ENCODE measurements at places on chromosomes 6 and 20.

GRCh38 chr6:54428431-54428830 lies 120.2 kb downstream of the TINAG start:
- no peak for ATAC-seq

DNA sequence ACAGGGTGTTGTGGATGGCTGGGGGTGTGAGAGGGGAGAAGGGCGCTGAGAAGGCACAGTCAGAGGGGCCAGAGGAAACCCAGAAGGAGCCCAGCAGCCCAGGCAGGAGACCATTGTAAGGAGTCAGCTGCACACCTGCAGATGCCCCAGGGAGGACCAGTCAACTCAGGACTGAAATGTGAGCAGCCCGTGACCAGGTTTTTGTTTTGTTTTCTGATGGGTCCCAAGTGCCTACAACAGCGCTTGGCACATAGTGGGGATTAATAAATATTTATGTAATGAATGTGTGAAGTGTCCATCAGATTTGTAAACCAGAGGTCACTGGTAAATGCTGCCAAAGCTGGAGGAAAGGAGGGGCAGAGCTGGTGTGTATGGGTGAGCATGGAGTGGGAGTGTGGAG lies 30.2 kb downstream of the TRAM2 start:
- no peak for ATAC-seq

DNA sequence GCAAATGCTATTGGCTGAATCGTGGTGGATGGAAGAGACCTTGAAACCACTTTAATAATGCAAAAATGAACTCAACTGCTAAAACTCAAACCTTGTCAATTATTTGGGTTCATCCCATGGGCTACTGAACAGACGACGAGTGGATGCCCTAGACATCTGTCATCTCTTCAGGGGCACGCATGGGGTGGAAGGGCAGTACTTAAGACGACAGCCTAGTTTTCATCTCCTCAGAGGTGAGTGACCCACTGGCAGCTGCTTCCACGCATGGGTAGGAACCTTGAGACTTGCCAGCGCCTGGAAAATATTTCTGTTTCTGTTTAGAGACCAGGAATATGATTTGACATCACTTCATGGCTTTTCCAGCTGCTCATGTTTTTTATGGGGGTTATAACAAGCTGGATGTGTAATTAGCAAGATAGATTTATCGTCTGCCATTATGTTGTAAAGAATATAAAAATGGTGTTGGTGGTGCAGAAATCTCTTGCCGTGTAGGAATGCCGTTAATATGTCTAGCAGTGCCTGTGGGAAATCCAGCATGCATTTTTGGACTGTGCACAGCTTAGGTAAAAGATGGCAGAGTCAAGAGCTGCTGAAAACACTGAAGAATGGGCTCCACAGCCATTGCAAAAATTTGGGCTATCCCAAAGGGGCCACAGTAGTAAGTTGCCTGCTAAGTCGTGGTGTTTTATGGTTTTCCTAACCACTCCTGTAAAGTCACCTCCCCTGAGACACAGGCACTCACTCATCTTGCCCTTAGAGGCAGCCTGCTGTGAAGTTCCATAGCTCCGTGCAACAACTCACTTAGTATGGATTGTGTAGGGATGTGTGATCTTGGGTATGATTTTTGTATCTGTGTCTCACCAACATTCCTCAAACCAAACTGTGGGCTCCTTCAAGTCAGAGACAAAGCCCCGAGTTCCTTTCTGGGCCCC lies 203.3 kb downstream of the EYA2 start:
- ATAC-seq = no peak

GRCh38 chr6:18693881-18694280 lies 306.7 kb downstream of the RNF144B start:
- ATAC-seq = no peak

GRCh38 chr6:122276637-122277036 lies 122.8 kb upstream of the HSF2 start:
- ATAC-seq = no peak

GRCh38 chr6:5809450-5809849 lies 197.3 kb downstream of the NRN1 start:
- ATAC-seq = no peak

DNA sequence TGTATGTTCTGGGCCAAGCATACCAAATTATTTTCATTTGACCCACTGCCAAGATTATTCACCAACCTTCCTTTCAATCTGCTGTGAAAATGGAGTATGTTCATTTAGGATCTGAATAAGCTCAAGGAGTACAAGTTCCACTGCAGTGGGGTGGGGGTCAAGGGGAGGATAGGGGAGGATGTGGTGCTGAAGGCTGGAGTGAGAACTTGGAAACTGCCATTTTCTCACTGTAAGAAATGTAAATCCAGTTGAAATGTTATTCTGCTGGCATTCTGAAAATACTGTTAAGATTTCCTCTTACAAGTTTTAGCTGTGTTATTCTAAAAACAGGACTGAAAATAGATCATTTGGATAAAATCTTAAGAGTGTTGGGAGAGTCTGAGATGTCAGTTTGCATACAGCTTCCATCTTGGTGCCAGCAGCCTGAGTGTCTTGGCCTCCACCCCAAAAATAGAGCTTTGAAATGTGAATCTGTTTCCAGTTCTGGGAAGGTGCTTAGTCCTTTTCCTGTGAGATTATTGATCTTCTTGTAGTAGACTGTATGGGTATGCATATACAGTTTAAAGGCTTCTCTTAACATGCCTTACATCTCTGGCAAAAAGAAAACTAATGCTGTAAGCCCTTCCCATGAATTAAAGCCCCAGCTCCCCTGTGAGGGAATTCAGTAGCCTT lies 84.3 kb downstream of the CTNNBL1 start:
- no peak for ATAC-seq

DNA sequence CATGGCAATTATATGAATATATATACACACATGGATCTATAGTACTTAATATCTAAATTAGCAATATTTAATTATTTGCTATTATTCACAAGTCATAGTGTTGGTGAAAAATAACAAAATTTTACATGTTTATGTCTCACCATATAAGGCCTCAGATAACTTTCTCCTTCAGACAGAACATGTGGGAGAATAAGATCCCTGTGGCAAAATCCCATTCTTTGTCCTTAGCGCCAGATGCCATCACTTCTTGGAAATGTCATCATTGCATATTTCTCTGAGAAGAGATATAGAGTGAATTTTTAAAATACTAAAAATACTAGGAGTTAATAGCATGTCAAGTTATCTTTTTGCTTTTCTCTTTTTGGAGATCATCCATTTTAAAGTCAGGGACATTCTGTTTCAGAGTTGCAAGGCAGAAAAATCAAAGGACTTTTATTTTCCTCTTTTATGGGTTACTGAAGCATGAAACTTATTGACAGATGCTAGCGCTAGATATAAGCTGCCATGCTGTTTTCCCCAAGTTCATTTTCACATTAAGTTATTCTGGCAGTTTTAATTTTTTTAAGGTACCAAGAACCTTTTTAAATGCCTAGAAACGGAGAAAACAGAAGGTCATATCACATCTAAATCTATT lies 30.4 kb upstream of the STXBP5 start:
- ATAC-seq = no peak

Data from activated T-helper 17 cell treated with anti-CD3 and anti-CD28 coated beads, Interleukin-2, amount 50 U/mL, for 72 hours (primary cell).